ENCODE measurements at places on chromosomes 2 and 18.
A peak's percentile ranks its signal among the peaks of the same experiment; 100 is the strongest.

DNA sequence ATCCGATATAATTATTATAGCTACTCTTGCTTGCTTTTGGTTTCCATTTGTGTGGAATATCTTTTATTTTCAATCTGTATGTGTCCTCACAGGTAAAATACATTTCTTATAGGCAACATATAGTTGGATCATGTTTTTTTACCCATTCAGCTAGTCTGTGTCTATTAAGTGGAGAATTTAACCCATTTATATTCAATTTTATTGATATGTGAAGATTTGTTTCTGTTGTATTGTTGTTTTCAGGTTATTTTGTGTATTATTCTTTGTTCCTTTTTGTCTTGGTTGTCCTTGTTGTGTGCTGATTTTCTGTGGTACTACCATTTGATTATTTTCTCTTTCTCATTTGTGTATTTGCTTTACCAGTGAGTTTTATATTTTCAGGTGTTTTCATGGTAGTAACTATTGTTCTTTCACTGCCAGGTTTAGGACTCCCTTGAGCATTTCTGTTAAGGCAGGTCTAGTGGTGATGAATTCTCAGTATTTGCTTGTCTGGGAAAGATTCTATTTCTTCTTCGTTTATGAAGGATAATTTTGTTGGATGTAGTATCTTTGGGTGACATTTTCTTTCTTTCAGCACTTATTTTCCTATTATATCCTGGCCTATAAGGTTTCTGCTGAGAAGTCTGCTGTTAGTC is 95.4 kb downstream of the ANKRD12 start:
- no peak for DNase-seq

- no peak for DNase-seq
Measured at GRCh38 chr18:8657050-8657820, 48.0 kb downstream of the RAB12 start.

DNA sequence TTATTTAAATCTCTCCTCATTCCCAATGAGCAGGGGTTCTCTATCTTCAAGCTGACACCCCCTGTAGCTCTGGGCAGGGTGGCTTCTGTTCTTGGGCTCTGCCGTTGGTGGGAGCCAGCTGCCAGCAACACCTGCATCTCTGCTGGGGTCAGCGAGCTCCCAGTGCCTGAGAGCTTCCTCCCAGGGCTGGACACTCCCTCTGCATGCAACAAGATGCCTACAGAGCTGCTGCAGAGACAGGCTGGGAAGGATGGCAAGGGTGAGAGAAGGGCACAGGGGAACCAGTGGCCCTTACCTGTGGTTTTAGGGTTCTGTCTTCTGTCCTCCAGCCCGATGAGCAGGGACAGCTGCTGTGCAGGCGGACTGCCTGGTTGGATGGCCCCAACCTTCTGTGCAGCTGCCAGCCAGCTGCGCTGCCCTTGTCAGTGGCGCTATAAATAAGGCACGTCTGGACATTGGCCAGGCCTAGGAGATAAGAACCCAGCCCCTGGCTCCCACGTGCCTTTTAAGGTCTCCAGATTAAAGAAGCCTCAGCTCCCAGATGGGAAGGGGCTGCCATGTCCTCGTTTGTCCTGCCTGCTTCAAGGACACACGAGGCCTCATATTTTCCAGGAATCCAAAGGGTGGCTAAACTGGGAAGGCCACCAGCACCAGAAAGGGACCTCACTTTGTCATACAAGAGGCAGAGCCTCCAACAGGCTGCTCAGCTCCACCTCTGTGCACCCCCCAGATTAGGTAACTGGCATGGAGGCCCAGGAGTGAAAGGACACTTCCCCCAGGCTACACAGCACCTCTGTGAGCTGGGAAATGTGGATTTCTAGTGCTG is 39.5 kb upstream of the FHL2 start:
- no peak for DNase-seq

DNA sequence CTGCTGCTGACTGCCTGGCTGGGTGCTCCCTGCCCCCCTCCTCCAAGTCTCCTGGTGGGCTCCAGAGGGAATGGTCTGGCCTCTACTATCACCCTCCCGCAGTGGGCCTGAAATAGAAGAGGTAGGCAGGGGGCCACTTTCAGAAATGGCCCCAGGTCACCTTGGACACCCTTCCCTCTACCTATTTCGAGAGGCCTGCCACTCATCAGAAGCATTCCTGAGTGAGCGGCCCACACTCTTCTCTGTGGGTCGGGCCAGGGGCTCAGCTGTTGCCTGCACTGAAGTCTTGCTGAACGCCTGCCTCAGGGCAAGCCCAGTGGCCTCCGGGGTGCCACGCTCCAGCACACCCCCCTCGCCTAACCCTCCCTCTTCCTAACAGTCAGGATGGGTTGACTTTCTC is 124.9 kb downstream of the TNS1 start:
- no peak for DNase-seq

DNA sequence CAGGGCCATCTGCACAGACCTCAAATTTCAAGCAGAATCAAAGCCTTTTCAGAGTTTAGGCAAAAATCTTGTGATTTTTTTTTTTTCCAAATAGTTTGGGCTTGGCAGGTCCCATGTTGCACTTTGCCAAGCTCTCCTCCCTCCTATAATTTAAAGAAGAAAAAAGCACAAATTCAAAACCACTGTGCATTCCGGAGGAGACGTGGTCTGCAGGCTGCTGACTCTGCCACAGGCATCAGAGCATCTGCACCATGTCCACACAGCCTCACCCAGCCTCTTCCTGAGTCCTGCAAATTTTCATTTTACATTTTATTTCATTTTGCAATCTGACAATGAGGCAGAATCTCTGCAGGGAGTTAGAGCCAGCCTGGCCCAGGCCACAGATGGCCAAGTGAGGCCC is 15.7 kb upstream of the GPC1 start:
- DNase-seq: no peak

DNA sequence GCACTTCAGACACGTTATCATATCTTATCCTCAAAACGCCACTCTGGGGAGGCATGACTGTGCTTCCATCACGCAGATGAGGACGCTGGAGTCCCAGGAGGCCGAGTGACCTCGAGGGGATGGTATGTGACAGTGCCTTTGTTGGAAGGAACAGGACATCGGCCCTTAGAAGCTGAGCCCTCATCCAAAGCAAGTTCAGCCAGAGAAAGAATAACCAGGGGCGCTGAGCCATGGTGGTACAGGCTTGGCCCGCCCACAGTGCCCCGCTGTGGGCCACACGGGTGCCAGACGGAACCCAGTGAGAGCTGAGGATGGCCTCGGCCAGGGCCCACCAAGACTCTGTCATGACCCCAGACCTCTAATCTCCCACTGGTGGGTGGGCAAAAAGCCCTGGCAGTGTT is 31.3 kb downstream of the HS1BP3 start:
- DNase-seq: no peak

GRCh38 chr2:127003070-127003800 is 103.7 kb downstream of the BIN1 start:
- no peak for DNase-seq

DNA sequence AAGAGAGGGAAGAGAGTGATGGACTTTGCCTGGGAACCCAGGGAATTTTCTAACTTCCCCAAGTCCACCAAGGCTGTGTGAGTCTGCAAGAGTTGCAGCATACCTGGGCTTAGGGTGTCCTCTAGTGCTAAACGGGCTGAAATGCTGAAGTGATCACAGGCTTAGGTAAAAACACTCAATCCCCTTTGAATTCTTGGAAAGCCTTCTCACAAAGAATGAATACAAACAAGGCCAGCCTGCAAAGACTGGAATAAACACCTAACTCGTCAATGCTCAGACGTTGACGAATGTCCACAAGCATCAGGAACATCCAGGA is 30.0 kb upstream of the BMP10 start:
- no peak for DNase-seq

DNA sequence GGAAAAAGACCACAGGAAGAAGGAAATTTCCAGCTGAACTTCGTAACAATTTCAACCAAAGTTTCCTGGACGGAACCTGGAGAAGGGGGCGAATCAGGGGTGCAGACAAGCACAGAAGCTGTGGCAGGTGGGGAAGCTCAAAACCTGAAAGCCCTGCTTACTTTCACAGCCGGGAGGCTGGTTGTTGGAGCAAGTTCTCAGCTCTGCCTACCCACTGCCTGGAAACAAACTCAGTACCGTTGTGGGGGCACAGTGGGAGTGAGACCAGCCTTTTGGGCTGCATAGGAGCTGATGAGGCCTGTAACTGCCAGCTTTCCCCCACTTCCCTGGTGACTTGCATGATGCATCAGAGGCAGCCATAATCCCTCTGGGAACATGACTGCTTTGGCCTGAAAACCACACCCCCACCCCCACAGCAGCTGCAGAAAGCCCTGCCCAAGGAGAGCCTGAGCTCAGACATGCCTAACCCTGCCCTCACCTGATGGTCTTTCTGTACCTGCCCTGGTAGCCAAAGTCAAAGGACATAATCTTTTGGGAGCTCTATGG is 207.0 kb upstream of the VWC2L start:
- no peak for DNase-seq

DNA sequence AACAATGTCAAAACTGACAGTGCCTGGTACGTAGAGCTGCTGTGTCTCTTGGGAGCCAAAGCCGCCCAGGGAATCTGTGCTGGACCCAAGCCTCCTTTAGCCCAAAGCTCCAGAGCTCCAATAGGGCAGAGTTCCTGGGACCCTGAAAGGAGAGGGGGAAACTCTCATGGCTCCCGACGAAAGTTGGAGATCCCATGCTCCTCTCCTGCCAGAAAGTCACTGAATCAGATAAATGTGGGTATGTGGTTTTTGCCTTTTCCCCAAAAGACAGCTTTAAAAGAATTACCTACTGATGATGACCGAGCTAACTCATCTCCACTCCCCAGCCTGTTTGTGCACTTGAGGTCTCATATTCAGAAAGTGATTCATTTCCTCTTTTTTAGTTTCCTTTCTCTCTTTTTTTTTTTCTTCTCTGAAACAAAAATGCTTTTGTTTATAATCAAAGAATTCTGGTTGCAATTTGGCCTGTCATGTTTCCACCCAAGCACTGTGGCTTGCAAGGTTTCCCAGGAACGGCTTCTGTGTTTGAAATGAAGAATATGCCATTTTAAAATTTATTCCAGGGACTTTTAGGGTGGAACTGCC is 14.1 kb upstream of the PMAIP1 start:
- peak; percentile 52 for DNase-seq

DNA sequence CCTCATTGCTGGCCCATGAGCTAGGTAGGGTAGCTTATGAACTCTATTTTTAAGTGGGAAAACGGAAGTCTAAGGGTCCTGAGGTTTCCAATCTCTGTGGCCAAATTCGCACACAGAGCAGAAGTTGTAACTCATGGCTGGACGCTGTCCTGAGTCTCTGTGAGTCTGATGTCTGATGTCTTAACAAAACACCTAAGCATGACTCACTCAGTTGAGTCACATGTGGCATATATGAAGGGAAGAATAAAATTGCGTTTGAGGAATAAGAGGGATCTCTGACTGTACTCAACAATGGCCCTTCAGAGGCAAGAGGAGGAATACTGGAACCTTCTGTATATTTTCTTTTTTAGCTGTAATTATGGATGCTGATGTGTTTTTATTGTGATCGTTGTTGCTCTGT is 569.7 kb downstream of the RIT2 start:
- no peak for DNase-seq

GRCh38 chr18:59067873-59068272 is 71.8 kb upstream of the SEC11C start:
- DNase-seq: no peak

GRCh38 chr18:22841840-22842239 is 91.3 kb upstream of the RBBP8 start:
- no peak for DNase-seq

DNA sequence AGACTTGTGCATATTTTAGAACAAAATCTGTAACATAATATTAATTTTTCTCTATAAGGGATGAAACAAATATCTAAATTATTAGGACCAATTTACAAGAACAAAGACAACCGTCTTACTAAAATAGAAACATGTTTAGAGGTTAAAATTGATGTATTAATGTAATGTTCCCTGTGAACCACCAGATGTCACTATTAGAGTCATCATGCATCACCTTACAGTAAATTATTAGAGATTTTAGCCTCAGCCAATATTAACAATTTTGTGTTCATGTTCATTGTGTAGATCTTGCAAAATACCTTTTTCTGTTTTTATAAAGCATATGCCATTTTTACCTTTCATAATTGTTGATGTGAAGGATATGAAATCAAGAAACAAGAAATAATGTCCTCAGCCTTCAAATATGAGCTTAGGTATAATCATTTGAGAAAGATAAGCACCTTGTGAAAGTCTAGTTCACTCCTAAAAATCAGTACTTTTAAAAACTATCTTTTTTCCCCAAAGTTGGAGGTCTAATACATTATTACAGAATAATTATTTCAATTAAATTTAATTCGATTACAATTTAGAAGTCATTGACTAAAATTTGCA is 344.3 kb upstream of the KCNH7 start:
- DNase-seq: peak; percentile 12

GRCh38 chr2:42103829-42104228 is 56.0 kb downstream of the PKDCC start:
- DNase-seq: no peak

- no peak for DNase-seq
Measured at GRCh38 chr18:57782049-57782448, 21.1 kb downstream of the ATP8B1 start.

DNA sequence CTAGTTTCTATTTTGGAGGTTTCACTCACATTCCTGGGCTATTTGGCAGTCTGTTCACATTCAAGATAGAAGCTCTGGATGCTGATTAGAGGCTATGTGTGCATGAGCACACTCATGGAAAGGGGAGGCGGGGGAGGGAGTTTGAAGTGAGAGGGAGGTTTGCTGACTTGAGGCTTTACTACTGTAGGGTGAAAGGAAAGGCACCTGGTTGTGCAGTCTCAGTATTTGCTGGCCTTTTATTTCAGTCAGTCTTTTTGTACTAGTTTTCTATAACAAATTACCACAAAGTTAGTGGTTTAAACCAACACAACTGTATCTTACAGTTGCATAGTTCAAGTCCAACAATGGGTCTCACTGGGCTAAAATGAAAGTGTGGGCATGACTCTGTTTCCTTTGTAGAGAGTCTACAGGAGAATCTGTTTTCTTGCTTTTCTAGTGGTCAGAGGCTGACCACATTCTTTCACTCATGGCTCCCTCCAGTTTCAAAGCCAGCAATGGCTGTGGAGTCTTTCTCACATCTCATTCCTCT is 47.7 kb upstream of the NR4A2 start:
- DNase-seq: no peak

DNA sequence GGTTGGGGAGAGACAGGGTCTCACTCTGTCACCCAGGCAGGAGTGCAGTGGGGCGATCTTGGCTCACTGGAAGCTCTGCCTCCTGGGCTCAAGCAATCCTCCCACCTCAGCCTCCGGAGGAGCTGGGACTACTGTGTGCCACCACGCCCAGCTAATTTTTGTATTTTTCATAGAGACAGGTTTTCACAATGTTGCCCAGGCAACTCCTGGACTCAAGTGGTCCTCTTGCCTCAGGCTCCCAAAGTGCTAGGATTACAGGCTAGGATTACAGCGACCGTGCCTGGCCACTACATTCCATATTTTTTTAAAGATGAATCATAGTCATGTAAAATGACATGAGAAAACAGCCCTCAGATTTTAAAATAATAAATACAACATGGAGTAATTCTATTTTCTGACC is 32.3 kb downstream of the CWC22 start:
- no peak for DNase-seq

GRCh38 chr2:1656961-1657841 is 87.1 kb downstream of the PXDN start:
- no peak for DNase-seq
